NCI-H2171 treated with DMSO at 0.1 percent for 48 hours (cell line): ENCODE measurements at places on chromosomes 16 and 17.

DNA sequence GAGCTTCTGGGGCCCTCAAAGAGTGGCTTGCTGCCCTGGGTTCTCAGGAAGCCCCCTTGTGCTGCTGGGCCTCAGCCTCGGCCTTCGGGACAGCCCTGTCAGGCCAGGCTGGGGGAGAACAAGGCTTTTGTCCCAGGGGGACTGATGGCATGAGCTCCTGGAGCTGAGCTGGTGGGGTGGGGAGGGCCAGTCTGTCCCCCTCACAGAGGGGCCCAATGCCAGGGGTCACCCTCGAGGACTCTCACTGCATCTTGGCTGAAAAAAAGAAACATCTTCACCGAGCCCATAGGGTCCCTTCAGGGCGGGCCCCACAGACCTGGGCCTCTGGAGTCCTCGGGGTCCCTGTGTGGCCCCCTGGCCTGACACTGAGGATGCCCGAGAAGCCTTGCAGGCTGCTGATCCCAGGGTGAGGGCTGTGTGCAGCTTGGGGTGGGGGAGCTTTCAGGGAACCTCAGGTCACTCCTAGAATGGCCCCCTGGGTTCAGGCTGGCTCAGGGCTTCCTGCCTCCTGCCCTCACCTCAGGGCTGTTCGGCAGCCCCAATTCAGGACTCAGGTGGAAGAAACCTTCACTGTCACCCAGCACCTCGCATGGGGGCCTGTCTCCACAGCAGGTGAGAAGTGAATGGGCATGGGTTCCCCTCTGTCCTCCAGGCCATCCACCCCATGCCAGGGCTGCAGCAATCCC lies 90.5 kb downstream of the TNFRSF13B start:
- no peak for DNase-seq

DNA sequence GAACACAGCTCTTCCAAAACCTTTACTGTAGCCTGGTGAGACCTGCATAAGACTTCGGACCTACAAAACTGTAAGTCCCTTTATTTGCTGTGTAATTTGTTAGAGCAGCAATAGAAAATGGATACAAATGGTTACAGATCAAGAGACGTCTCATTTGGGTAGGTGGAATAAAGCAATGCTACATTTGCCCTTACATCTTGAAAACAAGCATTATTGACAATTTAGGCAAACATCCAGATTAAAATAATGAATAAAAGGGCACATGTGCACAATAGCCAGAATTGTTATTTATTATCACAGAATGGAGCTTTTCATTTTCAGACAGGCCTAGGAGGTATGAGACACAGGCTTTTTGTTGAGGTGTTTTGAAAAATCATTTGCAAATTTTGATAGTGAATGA lies 222.2 kb upstream of the CPHXL start:
- DNase-seq, result no peak

DNA sequence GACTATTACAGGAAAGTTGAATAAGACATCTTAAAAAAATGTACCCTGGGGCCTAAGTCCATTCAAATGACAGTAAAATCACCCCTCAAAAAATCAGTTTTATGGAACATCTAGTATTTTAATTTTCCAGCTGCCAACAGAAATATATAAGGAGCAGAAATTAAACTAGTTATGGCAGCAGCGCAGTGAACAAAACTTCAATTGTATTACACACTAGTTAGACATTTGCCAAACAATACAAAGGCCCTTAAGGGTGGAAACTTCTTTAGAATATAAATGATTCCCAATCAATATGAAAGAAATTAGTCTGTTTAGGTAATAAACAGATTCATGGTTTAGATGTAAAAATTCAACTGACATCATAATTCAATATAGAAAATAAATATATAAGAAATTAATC lies 18.1 kb upstream of the RFFL start:
- DNase-seq, result no peak

DNA sequence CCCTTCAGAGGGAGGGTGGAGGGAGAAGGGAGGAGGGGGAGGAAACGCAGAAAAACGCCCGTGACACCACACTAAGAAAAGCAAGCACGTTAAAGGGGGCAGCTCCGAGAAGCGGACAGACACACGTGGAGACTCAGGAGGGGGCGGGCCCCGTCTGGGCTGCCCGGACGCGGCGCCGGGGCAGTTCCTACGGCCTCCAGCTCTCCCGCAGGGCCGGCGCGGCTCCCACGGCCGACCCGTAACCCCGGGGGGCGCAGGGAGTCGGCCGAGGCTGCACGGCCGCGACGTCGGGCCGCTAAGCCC lies 362 bp downstream of the KLHDC4 start:
- DNase-seq, result no peak

DNA sequence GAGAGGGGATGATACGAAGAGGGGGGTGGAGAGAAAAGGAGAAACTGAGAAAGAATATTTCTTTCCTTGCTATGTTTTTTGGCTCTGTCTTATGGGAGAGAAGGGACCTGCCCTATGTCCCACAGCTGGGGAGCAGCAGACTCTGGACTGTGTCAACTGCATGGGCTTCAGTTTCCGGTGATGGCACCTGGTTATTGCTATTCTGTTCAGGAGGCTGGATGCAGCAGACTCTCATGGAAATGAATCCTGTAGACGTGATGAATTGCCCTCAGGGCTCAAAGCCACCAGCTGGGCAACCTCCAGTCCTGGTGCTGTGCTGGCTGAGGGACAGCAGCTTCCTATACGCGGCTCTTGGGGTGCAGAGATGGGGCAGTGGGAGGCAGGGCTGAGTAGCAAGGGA lies 121.2 kb downstream of the HAPSTR1 start:
- no peak for DNase-seq

DNA sequence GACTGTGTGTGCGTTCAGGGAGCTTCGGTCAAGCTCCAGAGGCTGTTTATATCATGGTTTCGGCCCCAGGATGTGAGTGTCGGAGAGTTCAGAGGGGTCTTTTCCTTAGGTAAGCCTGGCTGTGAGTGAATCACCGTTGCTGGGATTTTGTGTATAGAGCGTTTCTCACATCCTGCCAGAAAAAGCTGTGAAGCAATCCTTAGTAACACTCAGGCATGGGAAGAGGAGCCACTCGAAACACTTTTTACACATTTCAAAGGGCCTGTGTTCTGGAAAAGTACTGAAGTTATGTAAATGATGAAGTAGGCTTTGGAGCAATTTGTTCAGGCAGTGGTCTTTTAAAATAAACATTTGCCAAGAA lies 662 bp downstream of the PGS1 start:
- no peak for DNase-seq

- peak; percentile 25 for DNase-seq
Observed at GRCh38 chr17:10631048-10631700, 25.9 kb downstream of the MYH3 start.

GRCh38 chr16:2475413-2476344 lies 752 bp downstream of the TBC1D24 start:
- peak; percentile 29 for DNase-seq

DNA sequence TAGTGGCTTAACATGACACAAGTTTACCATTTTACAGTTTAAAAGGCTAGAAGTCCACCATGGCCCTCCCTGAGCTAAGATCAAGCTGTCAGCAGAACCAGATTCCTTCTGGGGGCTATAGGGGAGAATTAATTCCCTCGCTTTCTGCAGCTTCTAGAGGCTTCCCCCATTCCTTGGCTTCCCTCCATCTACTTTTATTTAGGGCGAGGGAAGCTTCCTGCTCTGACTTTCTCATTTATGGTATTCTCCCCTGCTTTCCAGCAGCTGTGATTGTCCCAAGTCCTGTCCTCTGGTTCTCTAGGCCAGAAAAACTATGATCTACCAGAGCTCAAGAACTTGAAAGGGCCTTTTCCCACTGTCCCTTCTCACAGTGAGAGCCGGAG lies 4.3 kb downstream of the CETP start:
- no peak for DNase-seq

- DNase-seq, result no peak
Observed at GRCh38 chr16:65975049-65975708, 391.3 kb upstream of the CDH5 start.

GRCh38 chr17:42672038-42672437 lies 4.8 kb downstream of the PLEKHH3 start:
- peak; percentile 84 for DNase-seq

- no peak for DNase-seq
Observed at GRCh38 chr16:87371261-87371866, 12.2 kb downstream of the FBXO31 start.

DNA sequence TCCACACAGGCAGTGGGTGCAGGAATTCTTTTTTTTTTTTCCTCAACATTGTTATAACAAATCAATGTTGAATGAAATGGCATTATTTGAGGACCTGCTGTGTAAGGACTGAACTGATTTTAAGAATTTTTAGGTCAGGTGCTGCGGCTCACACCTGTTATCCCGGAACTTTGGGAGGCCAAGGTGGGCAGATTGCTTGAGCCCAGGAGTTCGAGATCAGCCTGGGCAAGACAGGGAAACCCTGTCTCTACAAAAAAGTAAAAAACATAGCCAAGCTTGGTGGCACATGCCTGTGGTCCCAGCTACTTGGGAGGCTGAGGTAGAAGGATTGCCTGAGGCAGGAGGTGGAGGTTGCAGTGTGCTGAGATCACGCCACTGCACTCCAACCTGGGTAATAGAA lies 12.4 kb downstream of the MPRIP start:
- DNase-seq, result no peak

- no peak for DNase-seq
Observed at GRCh38 chr17:68221786-68222185, 26.1 kb upstream of the AMZ2 start.

GRCh38 chr17:8188263-8188839 lies 1.6 kb downstream of the BORCS6 start:
- no peak for DNase-seq

DNA sequence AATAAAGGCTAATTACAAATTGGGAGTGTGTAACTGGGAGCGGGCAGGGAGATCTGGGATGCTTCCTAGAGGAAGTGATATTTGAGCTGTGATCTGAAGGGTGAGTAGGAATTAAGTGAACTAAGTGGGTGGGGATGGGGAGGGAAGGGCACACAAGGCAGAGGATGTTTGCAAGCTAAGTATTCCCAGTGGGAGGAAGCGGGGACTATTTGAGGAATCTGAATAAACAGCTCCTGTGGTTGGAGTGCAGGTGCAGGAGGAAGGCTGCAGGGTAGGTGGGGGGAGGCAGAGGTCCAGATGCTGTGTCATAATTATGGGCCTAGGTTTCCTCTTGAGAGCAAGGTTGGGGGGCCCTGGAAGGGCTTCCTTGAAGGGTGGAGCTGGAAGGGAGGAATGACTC lies 102.1 kb upstream of the HS3ST2 start:
- DNase-seq, result no peak

GRCh38 chr17:4583782-4584100 lies 588 bp upstream of the SMTNL2 start:
- DNase-seq, result peak; percentile 87

DNA sequence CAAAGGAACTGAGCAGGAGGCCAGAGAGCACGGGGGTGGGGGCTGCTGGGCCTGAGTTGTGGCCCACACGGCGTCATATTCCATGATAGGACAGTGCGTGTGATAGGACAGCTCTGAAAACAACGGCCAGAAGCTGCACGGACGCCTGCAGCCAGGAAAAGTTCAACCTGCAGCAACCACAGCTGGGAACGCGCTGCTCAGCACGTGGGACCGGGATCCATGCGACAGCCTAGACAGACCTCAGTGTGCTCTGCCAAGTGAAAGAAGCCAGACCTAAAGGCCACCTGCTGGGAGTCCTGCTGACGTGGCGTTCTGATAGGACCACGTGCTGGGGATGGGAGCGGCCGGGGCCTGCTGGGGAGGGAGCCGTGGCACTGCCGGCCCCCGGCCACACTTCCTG lies 21.6 kb downstream of the CTU2 start:
- DNase-seq, result peak; percentile 88

DNA sequence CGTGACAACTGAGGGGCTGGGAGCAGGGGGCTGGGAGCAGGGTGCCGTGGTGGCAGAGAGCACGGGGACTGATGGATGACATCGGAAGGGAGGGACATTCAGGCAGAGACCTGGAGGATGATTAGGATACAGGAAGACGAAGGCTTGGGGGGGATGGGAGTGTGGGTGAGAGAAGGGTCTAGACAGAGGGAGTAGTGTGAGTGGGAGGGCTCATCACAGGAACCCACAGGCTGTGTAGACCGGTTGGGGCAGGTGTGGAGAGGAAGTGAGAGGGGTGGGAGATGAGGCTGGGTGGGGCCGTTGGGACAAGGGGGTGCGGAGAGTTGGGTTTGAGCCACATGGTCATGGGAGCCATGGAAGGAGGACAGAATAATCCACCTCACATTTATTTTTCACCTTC lies 83.8 kb downstream of the RAP1GAP2 start:
- DNase-seq, result no peak

- DNase-seq, result peak; percentile 83
Observed at GRCh38 chr17:59353936-59354755, 22.7 kb downstream of the YPEL2 start.

GRCh38 chr17:43790311-43790940 lies 10.2 kb downstream of the CFAP97D1 start:
- DNase-seq, result peak; percentile 7

GRCh38 chr17:62870552-62870971 lies 62.4 kb upstream of the MARCHF10 start:
- peak; percentile 95 for DNase-seq

GRCh38 chr17:80272366-80272765 lies 11.7 kb downstream of the RNF213 start:
- peak; percentile 83 for DNase-seq

- no peak for DNase-seq
Observed at GRCh38 chr17:42009170-42009569, 8.1 kb downstream of the DNAJC7 start.

DNA sequence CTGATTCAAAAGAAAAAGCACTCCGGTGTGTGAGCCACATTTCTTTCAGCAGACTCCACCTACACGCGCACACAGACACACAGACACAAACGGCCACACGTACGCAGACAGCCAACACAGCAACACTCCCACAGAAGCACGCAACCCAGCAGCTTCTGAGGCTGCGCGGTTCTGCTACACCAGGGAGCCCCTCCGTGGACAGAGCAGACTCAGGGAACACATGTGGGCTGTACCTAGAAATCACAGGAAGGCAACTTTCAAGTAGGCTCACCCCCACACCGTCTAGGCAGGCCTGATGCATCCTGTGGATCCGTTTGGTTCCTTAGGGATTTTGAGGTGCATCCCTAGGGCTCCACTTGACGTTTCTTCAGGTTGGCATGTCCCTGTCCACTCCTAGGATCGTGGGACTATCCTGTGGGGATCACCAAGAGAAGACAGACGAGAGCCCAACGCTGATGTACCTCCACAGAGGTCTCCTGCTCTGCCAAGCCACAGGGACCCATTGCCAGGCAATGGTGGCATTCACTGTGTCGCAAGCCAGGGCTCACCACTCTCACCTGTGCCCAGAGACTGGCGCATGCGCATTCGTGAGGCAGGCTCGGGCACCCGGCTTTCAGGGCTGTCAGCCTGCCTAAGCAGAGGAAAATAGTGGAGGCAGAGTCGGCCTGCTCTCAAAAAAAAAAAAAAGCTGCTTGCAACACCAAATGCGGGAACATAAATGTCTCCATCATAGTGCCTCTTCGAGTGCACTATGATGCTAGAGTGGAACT lies 2333.3 kb downstream of the TP53TG3F start:
- no peak for DNase-seq

DNA sequence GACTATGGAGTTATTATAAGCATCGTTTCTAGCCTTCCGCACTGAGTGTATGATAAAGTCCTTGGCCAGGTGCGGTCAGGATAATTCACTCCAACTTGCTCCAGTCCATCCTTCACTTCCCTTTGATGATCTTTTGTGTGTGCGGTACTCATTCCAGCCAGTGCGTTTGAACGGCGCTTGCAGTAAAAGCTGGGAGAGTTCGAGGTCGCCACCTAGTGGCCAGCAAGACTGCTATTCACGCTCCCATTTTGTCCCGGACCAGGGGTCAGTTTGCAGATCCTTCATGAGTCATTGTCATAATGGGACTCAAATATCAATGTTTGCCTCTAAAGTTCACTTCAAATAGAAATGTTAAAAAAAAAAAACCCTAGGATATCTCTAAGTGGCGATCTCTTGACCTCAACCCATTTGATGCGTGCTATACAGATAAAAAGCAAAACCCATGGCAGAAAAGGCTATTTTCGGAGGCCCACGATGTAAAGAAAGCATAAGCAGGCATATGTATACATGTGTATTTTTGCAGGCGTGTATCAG lies 417.1 kb downstream of the TMEM114 start:
- peak; percentile 46 for DNase-seq
